ENCODE measurements at places on chromosomes 12 and 14.

- peak; percentile 71 for ATAC-seq
Observed at GRCh38 chr12:94372461-94372860, 87.2 kb downstream of the CEP83 start.

DNA sequence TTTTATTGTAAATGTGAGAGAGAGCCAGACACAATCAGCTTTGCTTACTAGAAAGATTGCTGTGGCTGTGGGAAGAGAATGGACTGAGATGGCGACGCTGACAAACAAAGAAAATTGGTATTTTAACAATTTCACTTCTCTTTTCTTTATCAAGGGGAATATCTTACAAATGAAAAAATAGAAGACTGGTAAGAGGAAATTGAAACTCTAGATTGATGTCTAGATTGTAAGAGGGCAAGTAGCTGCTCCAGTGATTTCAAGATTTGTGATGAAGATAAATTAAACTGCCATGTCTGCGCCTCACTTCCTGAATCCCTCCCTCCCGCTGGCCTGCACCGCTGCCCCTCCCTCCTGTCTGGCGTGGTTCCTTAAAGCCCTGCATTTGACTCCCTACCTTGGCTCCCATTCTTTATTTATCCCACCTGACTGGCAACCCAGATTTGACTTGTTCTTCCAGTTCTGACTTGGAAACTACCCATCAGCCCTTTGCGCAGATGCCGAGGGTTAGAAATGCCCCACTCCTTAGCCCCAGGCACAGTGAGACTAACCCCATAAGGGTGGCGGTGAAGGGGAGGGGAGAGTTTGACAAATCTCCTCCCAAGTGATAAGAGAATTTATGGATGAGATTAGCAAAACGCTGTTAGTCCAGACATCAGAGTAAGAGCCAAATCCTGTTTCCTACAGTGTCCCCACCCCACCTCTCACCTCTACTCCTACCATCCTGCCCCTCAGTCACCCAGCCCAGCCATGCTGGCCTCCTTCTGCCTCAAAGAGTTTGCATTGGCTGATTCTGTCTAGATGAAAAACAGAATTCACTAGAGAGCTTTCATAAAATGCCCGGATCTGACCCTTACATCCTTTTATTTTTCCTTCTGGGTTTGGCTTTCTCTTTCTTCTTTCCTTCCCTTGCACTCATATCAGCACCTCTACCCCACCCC, 125.3 kb upstream of the ATF7IP start:
- ATAC-seq = peak; percentile 80

- ATAC-seq = no peak
Observed at GRCh38 chr14:86852530-86852929, 1140.5 kb downstream of the GALC start.

- ATAC-seq = no peak
Observed at GRCh38 chr12:78176643-78177042, 345.9 kb downstream of the NAV3 start.

- ATAC-seq = peak; percentile 67
Observed at GRCh38 chr12:18165422-18165871, 75.5 kb upstream of the RERGL start.

GRCh38 chr14:50452296-50452695, 55.6 kb upstream of the CDKL1 start:
- ATAC-seq = no peak

- ATAC-seq = peak; percentile 92
Observed at GRCh38 chr12:104740668-104741067, 217.4 kb downstream of the SLC41A2 start.

- ATAC-seq = peak; percentile 77
Observed at GRCh38 chr14:106442857-106443256, 916.5 kb downstream of the TMEM121 start.

DNA sequence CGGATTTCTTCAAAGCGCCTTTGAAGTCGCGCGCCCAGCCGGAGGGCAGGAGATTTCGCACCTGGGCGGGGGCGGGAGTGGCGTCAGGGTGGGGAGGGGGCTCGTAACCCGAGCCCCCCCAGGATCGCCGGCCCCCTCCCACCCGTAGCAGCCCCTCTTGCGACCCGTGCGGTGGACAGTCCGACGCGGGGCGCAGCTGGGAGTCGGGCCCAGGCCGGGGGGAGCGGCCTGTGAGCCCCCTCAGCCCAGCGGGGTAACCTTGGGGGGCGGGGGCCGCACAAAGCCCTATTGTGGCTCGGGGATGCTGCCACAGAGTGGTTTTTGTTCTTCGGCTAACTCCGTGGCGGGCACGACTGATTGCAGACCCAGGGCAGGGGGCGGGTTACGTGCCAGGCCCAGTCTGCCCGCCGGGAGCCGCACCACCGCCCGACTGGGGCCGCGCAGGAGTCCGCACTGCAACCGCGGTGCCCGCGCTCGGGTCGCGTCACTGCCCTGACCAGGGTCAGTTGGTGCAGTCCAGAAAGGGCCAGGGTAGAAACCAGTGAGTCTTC, 4.2 kb upstream of the AAAS start:
- ATAC-seq = no peak

DNA sequence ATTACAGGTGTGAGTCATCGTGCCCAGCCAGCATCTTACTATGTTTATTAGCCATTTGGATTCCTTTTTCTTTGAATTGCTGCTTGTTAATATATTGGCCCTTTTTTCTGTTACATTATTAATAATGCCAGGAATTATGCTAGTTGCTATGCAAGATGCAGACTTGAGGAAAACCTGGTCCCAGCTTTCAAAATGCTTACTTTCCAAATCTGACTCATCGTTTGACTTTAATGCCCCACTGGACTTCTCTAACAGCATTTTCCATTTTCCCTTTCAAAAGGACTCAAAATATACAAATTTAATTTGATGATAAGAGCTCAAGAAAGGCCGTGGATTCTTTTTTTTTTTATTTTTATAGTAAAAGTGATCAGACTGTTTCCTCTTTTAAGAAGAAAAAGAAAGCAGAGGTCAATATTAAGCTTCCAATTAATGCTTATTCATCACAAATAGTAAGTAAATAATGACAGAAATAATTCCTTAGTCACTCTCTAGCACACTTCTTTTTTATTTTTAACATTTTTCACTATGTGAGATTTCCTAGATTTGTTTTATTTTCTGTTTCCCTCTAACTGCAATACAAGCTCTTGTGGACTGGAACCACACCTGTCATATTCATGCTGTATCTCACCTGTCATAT, 146.1 kb upstream of the FGD4 start:
- no peak for ATAC-seq

DNA sequence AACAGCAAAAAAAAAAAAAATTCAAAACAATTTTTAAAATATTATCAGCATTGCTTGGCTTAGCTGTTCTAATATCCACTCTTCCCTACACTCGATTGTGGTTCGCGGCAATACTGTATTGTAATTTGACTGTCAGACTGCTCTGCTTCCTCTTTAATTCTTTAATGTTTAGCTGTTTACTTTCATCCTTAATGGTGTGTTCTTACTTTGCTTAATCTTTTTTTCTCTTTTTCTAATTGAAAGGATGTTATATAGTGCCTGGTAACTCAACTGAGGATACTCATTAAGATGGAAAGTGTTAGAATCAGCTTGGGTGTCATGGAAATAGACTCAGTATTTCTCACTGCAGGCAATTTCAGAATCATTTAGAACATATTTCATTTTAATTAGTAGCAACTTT, 2.0 kb downstream of the ANO4 start:
- no peak for ATAC-seq

DNA sequence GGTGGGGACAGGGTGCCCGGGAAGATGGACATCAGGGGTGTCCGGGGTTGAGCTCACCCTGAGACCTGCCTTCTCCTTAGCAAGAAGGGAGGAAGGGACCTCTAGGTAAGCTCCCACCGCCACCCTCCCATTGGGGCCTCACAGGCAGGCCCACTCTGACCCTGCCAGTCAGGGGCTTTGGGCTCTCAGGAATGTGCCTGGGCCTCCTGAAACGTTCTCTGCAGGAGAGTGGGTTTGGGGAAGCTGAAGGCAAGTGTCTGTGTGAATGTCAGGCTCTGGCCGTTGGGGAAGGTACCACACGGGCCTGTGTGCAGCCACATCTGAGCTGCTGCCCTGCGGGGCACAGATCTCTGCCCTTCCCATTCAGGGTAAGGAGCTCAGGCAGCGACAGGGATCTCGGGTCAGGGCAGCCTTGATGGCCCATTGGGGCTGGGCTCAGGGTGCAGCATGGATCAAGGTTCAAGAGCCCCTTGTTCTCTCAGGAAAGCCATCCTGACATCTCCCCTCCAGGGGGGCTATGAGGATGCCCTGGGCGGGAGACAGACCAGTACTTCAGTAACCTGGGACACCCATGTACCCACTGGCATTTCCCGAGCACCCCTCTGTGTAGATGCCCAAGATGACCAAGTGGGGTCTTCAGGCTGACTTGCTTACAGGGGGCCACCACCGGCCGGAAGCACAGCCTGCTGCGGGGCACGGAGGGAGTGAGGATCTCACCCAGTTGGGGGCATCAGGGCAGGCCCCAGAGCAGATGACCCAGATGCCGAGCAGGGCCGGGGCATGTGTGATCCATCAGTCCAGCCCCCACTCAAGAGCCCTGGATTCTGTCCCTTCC, 29.7 kb downstream of the FAM222A start:
- ATAC-seq = no peak

- no peak for ATAC-seq
Observed at GRCh38 chr14:100864960-100865681, 38.4 kb downstream of the RTL1 start.

GRCh38 chr12:32755051-32755653, 545 bp downstream of the YARS2 start:
- peak; percentile 82 for ATAC-seq

- ATAC-seq = peak; percentile 90
Observed at GRCh38 chr12:47207829-47208248, 128.1 kb upstream of the AMIGO2 start.

GRCh38 chr14:24794644-24795305, 160.8 kb upstream of the GZMB start:
- no peak for ATAC-seq

DNA sequence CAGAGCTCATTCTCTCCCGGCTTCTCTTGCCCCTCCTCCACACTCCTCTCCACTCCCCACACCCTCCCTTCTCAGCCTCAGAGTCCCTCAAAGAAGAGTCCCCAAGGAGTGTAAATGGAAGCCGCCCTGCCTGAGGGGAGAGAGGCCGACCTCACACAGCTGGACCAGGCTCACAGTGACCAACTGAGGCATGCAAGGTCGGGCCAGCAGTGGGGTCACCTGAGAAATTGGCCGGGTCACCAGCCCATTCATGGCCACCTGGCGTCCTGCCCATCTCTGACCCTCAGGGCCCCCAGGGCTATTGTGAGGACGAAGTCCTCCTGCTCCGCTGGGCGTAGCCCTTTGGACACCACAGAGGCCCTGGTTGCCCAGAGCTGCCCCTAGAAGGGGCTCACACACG, 49.5 kb upstream of the NUAK1 start:
- ATAC-seq = no peak

- ATAC-seq = no peak
Observed at GRCh38 chr12:49667325-49668090, 39.7 kb downstream of the FMNL3 start.

DNA sequence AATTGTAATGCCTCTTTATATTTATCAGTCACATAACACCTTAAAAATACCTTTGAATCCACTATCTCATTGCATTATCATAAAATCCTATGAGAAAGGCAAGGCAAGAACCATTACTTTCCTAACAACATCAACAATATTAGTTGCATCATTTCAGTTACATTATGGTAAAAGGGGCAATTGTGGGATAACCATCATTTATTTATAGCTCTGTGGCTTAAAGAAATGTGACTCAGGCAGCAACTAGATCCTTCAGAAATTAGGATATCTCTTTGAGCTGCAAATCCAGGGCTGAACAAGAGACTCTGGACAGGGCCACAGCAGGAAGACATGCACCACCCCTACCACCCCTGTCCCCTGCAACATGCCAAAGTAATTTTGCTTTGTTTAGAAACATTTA, 36.4 kb downstream of the EPS8 start:
- ATAC-seq = no peak

DNA sequence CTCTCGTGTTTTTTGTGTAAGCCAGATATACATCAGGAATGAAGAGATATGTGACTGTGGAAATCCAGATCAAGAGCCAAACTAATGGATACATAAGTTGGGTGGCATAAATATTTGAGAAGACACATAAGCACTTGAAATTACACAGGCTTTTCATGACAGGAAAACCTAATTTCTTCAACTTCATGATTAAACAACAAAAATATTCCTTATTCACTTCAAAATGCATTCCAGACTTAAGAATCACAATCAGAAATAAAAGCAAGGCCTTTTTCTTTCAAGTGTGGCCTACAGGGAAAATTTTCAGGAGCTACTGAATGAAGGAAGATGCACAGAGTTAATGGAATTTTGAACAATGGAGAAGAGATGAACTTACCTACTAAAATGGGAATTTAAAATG, 515.6 kb downstream of the FOXG1 start:
- no peak for ATAC-seq

DNA sequence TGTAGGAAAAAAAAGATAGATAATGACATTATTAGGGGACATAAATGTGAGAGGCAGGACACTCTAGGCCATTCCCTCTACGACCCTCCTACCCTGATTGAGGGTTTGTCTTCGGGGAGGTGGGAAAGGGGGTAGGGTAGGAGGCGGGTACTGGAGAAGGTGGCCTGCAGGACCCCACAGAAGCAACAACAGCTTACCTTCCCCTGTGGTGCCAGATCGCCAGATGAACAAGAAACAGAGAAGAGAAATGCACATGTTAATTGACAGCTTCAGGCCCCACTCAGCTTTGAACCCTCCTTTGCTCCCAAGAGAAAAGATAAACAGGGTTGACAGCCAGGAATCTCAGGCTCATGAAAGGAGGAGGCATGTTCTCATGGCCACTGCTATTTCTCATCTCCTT, 4.8 kb downstream of the PHB2 start:
- ATAC-seq = no peak

- ATAC-seq = no peak
Observed at GRCh38 chr12:111995782-111996480, 17.0 kb downstream of the TMEM116 start.

Measured in stimulated activated memory B cell treated with anti-CD40 and anti-IgM and Interleukin-4, amounts not matched to agents 10 μg/mL and 1 μg/mL and 100 μg/mL, for 72 hours (primary cell).